Fibroblast of mammary gland (primary cell): ENCODE measurements at places on chromosomes 1 and 21.

GRCh38 chr1:147556643-147557042 is 15.3 kb downstream of the BCL9 start:
- DNase-seq, result no peak

GRCh38 chr1:25705699-25706098 is 89.1 kb downstream of the MAN1C1 start:
- no peak for DNase-seq

DNA sequence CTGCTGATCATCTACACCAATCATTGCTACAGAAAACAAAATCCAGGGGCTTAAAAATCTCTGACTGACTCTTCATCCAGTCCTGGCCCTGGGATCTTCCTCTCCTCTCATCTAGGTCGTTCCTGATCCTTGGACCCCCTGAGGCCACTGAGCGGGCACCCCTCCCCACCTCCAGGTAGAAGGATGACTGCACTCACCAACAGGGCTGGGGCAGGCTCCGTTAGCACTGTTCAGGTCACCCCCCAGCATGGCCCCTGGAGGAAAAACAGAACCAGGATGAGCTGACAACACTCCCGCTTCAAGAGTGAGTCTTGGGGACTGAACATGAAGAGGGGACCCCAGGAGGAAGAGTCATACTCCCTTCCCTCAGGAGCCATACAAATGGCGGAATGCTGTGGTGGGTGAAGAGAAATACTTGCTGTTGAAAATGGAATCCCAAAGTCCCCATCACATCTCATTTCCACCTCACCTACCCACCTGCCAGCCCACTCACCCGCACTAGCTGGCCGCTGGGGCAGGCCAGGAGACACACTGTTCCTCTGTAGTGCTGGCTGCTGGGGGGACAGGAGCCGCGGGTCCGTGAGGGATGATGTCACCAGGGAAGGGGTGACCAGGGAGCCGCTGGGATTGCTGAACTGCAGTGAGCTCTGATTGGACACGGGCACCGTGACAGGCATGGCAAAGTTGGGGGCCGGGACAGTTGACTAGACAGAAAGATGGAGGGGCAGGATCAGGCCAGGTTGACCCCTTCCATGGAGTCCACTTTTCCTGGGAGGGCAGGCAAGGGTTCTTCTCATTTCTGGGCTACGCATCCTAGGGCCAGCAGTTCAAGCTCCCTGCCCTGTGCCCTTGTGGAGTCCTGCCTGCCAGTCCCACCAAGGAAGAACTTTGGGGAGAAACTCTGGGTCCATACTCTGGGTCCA is 21.2 kb downstream of the MEF2D start:
- DNase-seq, result no peak

DNA sequence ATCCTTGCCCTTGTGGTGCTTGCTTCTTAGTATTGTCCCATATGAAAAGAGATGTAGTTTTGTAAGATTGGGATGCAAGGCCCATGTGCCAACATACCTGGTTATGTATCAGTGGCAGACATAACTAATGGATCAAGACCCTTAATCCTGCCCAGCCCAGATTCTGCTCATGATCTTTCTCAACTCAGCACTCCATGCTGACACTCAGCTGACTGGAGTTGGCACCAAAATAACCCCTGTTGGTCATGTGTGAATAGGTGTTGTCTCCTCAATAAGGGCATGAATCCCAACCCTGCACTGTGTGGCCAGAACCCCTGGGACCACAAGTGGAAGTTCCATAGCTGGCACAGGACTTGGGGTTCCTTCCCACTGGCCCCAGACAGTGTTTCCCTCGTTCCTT is 13.9 kb upstream of the CNR2 start:
- DNase-seq, result no peak

DNA sequence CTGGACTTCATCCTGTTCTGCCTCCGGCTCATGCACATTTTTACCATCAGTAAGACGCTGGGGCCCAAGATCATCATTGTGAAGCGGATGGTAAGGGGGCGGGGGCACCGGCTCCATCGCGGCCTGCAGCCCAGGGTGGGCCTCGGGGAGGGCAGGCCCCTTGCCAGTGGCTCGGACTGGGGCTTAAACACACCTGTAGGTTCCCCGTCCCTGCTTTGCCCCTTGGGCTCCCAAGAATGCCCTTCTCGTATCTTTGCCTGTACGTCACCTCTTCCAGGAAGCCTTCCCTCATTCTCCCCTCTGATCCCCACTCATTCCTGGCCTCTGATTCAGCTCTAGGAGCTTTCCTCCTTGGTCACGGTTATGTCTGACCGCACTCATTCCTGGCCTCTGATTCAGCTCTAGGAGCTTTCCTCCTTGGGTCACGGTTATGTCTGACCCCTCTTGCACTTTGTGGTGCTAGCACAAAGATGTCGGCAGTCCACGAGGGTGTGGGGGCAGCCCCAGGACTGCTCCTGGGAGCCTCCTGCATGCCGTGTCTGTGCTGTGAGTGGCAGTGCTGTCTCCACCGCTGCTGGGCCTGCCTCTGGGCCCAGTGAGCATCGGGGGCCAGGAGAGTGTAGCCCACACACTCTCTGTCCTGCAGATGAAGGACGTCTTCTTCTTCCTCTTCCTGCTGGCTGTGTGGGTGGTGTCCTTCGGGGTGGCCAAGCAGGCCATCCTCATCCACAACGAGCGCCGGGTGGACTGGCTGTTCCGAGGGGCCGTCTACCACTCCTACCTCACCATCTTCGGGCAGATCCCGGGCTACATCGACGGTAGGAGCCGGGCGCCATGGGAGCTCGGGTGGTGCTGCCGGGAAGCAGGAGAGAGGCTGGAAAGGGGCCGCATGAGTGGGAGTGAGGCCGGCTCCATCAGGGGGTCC is 49.1 kb upstream of the LRRC3 start:
- DNase-seq, result peak; percentile 46

GRCh38 chr21:29610779-29611360 is 312.1 kb downstream of the BACH1 start:
- peak; percentile 76 for DNase-seq

DNA sequence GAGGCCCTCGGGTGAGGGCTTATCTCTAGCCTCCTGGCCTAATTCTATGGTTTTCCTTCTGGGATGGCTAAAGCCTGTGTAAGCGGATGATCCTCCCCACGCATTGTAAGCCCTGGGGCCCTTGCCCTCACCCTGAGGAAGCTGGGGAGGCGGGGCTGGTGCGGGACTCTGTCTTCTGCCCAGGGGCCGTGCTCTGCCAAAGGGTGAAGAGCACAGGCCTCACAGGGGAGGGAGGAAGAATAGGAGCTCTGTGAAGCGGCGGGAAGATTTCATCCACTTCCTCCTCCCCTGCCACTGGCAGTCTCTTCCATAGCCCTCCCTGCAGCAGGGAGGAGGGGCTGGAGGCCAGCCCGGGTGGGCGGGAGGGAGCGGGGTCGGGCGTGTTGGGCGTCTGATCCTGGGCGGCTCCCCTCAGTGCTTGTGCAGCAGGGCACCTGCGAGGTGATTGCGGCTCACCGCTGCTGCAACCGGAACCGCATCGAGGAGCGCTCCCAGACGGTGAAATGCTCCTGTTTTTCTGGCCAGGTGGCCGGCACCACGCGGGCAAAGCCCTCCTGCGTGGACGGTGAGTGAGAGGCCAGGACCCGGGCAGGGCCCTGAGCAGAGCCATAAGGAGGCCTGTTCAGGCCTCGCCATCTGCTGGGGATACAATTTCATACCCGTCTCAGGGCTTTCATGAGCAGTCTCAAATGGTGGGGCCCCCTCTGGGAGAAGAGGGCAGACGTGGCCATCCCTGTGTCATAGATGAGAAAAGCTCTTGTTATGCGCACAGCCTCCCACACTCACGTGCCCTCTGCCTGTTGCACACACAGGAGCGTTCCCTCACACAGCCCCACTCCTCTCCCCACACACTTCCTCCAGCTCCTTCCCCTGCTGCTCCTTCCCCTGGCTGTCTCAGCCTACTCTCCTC is 7.7 kb upstream of the PPM1J start:
- DNase-seq, result peak; percentile 51

DNA sequence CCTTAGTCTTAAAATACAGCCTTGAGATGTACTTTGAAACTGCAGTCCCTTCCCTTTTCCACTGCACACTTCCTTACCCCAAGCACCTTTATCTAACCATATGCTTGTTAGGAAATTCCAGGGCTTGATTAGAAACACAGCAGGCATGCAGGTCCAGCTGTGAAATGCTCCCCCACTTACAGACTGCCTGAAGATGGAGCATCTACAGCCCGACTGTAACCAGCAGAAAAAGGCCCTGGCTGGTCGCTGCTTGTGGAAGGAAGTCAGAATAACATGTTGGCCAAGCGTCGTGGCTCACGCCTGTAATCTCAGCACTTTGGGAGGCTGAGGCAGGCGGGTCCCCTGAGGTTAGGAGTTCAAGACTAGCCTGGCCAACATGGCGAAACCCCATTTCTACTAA is 37.2 kb downstream of the VN1R5 start:
- no peak for DNase-seq

GRCh38 chr21:41620982-41621381 is 113.0 kb upstream of the TMPRSS2 start:
- peak; percentile 83 for DNase-seq

GRCh38 chr1:205016075-205016474 is 26.9 kb upstream of the CNTN2 start:
- no peak for DNase-seq

DNA sequence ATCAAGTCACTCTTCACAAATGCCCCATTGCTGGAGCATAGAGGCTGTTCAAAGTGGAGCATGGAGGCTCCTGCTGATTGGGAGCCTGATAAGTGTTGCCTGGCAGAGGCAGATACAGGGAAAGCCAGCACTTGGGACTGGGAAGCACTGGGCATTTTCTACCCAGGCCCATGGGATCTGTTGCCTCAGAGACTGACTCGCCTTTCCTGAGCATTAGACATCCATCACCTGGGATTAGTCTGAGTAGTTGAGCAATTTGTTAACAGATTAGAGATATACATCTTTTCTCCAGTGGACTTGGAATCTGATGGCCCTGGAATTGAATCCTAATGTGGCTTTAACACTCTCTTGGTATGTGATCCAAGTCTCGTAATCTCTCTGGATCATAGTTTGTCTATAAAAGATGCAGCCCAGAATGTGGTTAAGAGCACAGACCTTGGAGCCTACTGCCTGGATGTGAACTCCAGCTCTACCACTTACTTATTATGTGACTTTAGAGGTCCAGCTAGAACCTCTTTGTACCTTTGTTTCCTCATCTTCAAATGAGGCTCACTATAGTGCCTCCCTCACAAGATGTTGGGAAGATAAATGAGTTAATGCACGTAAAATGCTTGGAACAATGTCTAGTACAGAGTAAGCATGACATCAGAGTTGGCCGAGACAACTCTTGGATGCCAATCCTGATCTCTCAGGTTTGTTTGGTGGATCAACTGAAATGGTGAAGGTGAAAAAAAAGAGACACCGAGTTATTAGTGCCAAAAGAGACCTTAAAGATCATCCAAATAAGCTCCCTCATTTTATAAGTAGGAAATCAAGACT is 38.3 kb upstream of the NRDC start:
- DNase-seq, result peak; percentile 63
